Kidney (tissue), 22 donors: ENCODE measurements at places on chromosomes 4 and X. TPM values are rescaled to one million over a fixed set of nuclear protein-coding genes. Genes with fewer than 3 reads are reported as not detected.
A peak's percentile ranks its signal among the peaks of the same experiment; 100 is the strongest.

ZNF674 gene
- 6.3 TPM for total RNA-seq

GUCY1B1 gene
- 24.7 TPM for total RNA-seq

RNF150 gene
- 34.2 TPM for total RNA-seq

PCYT1B gene
- 0.13 TPM for total RNA-seq

GPR34 gene
- total RNA-seq = 17.9 TPM

TAF7L gene
- not detected for total RNA-seq

BRCC3 gene
- 23.0 TPM for total RNA-seq

GRCh38 chr4:121950212-121950679 is 1.6 kb downstream of the TRPC3 start:
- peak; percentile 89 for DNase-seq

- no peak for DNase-seq
Observed at GRCh38 chrX:113828470-113828869, 755.4 kb upstream of the HTR2C start.

GRCh38 chr4:41061482-41062185 is 152.7 kb downstream of the APBB2 start:
- DNase-seq = no peak

DNA sequence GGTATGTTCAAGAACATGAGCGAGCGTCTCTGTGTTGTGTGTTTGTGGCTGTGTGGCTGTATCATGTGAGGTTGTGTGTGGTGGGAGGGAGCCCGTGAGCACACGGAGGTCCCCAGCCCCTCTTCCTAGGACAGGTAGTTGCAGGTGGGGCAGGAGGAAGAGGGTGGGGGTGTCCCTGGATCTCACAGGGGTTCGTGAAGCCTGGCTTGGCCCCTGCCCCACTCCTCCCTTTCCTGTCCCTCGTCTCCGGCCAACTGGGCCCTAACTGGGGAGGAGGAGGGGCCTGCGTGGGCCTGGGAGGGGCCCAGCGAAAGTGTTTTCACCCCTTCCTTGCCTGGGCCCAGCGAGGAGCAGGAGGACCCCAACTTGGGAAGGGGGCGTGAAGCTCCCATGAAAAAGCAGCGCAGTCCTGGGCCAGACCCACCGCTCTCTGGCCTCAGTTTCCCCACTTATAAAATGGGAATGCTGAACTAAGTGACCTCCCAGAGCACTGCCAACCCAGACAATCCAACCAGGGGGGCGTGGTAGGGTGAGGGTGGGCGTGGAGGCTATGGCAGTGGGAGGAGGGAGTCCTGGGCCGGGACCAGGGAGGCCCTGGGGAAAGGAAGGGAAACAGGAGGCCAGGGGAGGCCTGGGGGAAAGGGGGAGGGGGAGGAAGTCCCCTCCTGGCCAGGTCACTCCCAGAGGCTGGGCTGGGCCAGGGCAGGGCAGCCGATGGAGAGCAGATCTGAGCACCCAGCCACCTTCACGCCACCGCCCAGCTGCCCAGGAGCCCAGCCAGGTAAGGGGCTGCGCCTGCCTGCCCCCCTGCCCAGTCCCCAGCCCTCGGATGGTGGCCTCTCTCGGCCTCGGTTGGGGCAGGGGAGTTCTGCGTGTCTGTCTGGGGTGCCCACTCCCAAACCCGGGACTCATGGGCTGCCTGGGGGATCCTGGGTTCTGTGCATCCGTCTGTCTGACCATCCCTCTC is at the start of gene AVPR2:
Gene AVPR2 (plus strand): TSS at position 683 of the 967 bp plus-strand sequence. CDS start 473 bp downstream, outside the sequence.
- DNase-seq = no peak

- DNase-seq = no peak
Observed at GRCh38 chr4:93645120-93645519, 183.4 kb upstream of the ATOH1 start.

- DNase-seq = no peak
Observed at GRCh38 chrX:21503593-21503992, 129.4 kb downstream of the CNKSR2 start.

DNA sequence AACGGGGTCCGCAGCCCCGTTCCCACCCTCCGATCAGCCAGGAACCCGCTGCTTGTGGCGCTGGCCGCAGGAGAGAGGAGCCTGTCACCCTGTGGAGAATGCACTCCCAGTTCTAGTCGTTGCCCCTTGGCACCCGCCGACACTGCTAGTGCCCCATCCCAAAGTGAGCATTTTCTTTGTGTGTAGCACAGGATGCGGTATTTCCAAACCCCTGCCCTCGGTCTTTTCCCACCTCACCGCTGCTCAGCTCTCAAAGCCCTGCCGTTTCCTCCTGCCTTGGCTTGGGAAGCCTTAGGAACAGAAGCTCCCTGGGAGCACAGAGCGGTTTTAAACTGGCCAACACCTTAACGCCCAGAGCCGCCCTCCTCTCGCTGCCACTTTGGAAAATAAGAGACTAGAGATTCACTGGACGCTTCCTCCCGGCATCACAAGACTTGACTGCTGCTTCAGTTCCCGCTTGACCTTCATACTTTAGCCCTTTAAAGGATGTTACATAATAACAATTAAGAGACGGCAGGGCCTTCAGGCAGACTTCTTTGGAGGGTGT is 772 bp downstream of the CYP4V2 start:
- peak; percentile 56 for DNase-seq

DNA sequence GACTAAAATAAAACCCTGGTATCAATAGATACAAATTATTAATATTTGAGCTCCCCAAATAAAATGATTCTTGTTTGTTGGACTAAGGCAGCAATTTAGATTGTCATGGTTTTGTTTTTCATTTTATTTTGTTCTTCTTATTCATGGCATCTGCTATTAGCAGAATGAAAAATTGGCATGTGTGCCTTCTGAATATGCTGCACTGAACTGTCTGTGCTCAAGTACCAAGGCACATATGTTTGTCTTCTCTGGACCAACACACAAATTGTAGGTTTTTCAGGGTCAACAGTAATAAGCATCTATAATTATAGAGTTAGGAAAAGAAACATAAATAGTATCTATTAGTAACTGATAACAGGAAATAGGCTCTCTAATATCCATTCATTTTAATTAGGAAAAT is 121.1 kb downstream of the BANK1 start:
- no peak for DNase-seq

DNA sequence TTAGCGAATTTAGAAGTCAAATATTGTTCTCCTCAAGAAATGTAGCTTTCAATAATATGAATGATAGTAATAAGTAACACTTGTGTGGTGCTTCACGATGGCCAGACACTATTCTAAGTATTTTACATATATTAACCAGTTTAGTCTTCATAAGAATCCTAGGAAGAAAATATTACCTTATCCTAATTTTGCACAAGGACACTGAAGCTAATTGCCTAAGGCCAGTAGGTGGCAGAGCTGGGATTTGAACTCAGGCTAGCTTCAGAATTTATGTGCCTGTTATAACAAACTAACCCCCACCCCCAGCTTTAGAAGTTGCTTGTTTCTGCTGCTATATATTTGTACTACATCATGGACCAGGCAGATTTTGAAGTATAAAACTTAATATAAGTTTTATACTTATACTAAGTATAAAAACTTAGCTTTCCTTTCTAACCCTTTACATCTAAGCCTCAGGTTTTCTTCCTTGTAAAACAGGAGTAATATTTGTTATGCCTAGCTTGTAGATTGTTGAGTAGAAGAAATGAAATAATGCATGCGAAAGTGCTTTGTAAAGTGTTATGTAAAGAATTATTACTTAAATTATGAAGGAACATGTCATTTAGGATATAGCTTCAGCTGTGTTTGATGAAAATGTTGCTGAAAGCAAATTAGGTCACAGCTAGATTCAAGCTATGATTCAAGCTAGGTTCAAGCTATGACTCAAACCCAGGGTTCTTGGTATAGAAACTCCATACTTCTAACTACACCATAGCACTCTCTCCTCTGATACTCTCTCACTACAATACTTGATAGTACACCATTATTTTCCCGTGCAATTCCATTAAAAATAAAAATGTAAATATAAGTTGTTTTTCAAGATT is 4.2 kb upstream of the CDS1 start:
- no peak for DNase-seq

- no peak for DNase-seq
Observed at GRCh38 chrX:74372272-74372671, 49.0 kb upstream of the SLC16A2 start.

DNA sequence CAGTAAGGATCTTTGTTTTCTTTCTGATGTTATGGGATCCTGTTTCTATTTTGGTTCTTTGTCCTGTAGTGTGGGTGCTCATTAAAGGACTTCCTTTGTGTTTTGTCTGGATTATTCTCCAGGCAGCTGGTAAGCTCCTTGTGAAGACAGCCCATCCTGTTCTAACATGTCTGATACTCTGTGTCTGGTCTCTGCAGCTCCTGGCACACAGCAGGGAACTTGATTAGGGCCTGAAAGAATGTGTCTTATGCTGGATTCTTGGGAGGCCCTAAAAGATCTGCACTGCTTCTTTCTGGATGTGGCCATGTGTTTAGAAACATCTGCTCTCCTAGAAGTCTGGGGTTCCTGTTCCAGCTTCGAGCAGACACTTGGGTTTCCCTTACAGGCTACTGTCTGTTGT is 38.1 kb upstream of the ATXN3L start:
- no peak for DNase-seq

DNA sequence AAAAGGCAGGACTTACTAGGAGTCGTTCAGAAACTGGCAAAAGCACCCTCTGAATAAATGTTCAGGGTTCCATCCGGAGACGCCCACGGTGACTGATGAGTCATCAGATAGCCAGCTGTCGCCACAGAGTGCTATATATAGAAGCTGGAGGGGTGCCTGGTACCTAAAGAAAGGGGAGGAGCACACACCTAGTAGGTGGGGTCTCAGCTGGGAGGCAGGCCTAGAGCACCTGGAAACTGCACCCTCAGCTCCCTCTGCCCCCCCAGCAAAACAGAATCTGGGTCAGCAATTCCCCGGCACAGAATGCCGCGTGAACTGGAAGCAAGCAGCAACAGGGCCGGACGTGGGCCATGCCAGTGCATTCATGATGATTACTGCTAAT is 242.0 kb downstream of the BCOR start:
- DNase-seq = no peak

- no peak for DNase-seq
Observed at GRCh38 chr4:179478608-179479007, 2036.4 kb upstream of the AGA start.

DNA sequence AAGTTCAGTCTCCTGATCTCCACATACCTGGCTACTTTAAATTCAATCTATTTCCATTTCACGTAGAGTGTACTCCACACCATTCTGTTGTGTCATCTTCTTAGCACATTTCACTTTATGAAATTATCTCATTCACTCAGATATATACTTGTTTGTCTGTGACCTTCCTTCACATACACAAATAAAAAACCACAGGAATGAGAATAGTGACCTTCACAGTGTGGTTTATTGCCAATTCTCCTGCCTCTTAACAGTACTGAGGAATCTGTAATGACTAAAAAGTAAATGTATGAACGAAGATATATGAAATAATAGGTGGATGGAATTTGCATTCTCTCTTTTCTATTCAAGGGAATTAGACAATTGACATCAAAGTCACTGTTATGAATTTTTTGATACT is 183.9 kb upstream of the PCDH7 start:
- no peak for DNase-seq

DNA sequence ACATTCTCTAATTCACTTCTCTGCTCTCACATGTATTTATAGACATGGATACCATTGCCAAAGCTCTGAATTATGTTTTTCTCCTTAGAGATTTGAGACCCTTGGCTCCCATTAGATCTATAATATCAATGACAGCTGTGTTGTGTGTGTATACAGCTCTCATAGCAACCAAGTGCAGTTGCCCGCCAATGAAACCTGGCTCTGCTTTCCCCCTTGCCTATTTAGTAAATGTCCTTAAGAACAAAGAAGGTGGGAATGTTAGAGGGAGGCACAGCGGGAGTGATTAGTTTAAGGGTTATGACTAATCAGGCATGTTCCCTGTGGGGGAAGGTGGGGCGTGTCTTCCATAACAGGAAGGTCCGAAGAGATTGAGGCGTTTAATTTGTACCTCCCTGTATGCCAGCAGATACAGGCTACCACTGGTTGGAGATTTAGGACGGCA is 100.5 kb upstream of the TBC1D9 start:
- peak; percentile 71 for DNase-seq

DNA sequence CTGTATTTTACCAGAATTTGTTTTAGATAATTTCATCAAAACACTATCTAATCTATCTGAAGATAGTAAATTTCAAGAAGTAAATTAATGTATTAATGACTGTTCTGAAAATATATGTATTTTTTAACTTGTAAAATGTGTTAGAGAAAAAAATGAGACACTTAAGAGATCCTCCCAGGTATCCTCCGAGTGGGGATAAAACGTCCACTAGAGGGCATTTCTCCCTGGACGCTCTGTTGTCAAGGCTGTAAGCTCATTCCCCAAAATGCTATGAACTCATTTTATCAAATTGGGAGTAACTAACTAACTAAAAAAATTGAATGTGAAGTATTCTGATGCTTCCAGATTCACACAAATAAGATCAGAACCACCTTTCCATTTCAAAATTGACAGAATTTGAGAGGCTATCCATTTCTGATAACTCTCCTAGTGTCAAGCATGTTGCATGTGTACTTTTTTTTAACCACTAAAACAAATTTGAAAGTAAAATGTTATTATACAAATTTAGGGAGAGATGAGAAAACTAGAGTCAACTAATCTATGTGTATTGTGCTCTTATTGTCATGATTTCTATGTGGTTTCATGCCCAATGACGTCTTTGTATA is 337.3 kb upstream of the HS3ST1 start:
- peak; percentile 51 for DNase-seq

DNA sequence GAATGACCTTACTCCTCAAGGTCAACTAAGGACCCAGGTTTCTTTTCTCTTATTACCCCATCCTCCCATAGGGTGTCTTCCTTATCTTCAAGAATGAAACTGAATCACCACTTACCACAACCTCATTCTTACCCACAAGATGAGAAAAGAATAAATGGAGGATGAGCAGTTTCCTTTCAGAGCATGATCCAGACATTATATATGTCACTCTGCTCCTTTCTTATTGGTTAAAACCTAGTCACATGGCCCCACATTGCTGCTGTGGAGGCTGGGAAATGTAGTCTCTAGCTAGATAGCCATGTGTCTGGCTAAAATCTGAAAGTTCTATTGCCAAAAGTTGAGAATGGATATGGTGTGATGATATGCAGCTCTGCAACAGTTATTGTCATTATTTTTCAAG is 62.4 kb upstream of the RAI2 start:
- DNase-seq = no peak

DNA sequence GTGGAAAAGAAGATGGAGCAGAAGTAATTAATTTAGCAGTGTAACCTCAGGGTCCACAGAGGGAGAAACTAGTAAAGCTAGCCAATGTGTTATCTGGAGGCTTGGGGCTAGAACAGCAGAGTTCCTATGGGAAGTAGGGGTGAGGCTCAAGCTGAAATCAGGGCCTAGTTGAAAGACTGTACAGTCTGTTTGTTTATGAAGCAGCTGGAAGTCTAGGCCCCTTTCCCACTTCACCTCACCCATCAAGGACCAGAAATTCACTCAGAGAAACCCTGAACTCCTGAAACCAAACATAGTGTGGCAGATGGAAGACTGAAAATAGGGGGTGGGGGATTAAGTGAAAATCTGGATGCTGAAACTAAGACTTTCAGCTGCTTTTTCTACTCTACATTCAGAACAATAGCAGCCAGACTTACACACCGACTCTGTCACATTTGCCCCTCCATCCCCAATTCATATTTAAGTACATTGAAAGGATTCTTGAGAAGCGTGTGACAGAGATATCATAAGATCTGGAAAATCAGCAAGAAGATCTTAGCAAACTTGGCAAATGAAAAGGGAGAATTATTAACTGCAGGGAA is 32.6 kb upstream of the FAM241A start:
- DNase-seq = no peak
